ENCODE measurements at places on chromosomes 1 and 21.

DNA sequence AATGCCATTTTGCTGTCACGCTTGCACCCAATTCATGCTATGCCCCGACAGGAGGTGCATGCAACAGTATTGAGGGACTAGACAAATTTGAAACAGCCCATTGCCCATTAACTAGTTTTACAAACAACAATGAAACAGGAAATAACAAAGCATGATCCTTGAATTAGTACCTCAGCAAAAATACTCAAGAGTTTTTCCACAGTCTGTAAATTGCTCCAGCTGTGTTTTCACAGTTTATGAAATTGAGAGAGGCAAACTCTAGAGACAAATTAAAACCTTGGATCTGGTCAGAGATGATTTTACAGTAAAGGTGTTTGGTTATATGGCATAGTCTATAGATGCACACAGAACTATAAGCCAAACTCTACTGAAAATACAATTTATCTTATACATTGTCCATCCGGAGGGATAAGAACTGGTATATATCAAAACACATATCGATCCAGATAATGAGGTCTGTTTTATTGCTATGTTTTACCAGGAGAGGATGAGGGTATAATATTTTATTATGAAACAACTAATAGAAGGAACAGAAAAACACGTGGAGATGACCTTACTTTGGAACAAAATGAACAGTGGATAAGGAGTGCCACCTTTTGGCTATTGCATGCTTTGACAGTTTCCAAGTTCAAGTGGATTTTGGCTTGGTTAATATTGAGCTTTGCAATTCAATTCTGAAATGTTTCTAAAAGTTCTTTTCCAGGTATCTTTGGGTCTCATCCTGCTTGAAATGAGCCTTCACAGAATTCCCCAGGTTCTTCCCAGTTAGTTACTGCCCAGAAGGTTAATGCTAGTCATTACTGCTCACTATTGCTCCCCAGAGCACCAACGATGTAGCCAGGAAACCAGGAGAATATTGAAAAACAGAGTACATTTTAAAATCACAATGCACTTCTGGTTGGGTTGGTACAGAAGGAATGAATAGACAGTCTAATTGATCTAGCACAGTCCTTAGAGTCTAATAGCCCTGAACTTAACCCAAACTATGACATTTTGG is 45.7 kb downstream of the ZC3H11B start:
- DNase-seq: no peak

- no peak for DNase-seq
Observed at GRCh38 chr1:116546354-116546977, 24.4 kb downstream of the CD58 start.

GRCh38 chr1:31736675-31737074 is 27.5 kb downstream of the ADGRB2 start:
- no peak for DNase-seq

GRCh38 chr1:24067978-24068377 is 44.0 kb downstream of the MYOM3 start:
- DNase-seq: no peak

GRCh38 chr1:33346533-33346926 is 25.6 kb upstream of the A3GALT2 start:
- no peak for DNase-seq

- no peak for DNase-seq
Observed at GRCh38 chr1:153466908-153467307, 6.5 kb upstream of the S100A7 start.

DNA sequence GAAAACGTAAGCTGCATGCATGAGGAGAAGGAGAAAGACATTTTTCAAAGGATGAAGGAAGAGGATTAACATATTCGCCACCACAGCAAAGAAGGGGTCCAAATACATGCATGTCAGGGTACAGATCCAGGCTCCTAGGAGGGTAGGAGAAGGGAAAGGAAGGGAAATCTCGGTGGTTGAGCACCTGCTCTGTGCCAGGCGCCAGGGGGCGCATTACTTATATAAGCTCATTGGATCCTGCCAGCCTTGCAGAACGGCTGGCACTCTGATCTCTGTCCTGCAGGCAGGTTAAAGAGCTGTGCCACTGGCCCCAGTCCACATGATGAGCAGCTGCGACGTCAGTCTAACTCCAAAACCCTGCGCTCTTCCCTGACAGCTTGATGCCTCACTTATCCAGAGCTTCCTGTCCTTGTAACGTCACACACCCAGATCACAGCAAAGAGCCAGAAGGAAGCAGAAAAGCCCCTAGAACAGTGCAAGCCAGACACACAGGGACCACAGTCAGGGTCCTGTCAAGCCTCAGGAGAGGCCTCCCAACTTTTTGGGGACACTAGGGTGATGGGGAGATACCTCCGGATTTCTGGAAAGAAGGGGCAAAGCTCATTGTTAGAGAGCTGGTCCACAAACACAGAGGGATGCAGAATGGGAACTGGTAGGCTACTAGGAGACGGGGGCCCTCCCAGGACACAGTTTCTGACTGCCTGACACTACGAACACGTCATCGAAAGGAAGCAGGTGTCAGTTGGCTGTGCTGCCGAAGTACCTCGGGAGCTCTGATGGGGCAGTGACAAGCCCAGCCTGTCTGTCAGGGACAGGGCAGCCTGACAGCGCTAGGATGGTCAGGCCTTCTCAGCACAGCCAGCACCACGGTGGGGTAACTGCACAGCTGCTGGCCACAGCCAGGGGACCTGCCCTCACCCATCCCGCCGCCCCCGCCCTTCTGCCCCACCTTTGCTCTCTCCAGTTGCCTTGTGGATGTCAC is 99.1 kb downstream of the BEND5 start:
- DNase-seq: no peak

- DNase-seq: no peak
Observed at GRCh38 chr1:240492832-240493440, 119.0 kb downstream of the GREM2 start.

- no peak for DNase-seq
Observed at GRCh38 chr21:44059710-44060109, 47.5 kb upstream of the PWP2 start.

DNA sequence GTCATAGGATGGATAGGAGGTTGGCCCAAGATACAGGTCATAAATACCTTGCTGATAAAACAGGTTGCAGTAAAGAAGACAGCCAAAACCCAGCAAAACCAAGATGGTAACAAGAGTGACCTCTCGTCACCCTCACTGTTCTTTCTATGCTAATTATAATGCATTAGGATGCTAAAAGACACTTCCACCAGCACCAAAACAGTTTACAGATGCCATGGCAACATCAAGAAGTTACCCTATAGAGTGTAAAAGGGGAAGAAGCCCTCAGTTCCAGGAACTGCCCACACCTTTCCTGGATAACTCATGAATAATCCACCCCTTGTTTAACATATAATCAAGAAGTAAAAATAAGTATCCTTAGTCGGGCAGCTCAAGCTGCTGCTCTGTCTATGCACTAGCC is 671.9 kb downstream of the PTPRC start:
- no peak for DNase-seq

DNA sequence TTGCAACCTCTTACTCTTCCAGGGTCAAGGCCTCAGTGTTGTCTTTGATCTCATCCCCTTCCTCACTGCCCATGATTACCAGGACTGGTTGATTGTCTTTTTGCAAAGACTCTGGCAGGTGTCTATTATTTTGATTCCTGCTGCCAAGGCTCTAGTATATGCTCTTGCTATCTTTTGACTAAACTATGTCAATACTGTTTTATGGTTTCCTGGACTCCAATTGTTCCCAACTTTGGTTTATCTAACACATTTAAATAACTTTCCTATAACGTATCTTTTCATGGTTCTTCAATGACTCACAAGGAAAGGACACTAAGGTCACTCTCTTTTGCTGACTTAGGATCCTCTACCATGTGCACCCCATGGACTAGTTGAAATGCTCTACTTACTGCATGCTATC is 141.5 kb downstream of the PTPRC start:
- DNase-seq: no peak

GRCh38 chr1:206803221-206803730 is 31.0 kb upstream of the IL10 start:
- DNase-seq: peak; percentile 65

DNA sequence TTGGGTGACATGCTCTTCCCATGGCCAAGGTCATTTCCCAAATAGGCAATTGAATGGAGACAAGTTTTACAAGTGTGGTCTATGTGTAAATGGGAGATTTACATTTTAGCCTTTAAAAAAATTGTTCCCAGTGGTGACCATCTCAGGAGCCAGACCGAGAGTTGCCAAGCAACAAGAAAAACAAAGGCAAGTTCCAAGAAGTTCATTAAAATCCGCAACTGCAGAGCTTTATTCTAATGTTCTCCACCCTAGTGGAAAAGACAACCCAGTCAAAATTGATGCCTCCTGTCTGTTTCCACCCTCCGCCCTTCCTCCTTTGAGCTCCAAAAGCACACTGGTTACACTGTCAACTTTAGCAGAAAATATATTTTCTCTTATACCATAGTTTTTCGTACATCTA is 33.2 kb upstream of the CD55 start:
- no peak for DNase-seq

GRCh38 chr1:23799570-23800399 is 769 bp downstream of the GALE start:
- no peak for DNase-seq

- no peak for DNase-seq
Observed at GRCh38 chr1:155329980-155330598, 9.4 kb downstream of the RUSC1 start.

- DNase-seq: no peak
Observed at GRCh38 chr1:110118636-110119396, 6.6 kb downstream of the UBL4B start.

- no peak for DNase-seq
Observed at GRCh38 chr1:81446000-81446669, 354.6 kb upstream of the ADGRL2 start.

GRCh38 chr1:71621785-71622184 is 541.0 kb upstream of the ZRANB2 start:
- no peak for DNase-seq

GRCh38 chr1:148263906-148264255 is 111.8 kb upstream of the NBPF11 start:
- DNase-seq: no peak

All from T-helper 9 cell (primary cell).